Smooth muscle cell of the coronary artery (primary cell): ENCODE measurements at places on chromosomes 12 and 14. TPM values are rescaled to one million over a fixed set of nuclear protein-coding genes. Genes with fewer than 3 reads are reported as not detected.

PRR4 gene
- 0.47 and 0.53 TPM in 2 replicates for total RNA-seq

CDK2 gene
- total RNA-seq: 2.9 and 18.4 TPM in 2 replicates

CIROP gene
- 0.12 TPM in 1 of 2 replicates, not detected in the other for total RNA-seq

TAS2R13 gene
- 0.70 and 1.1 TPM in 2 replicates for total RNA-seq

ASIC1 gene
- 1.7 and 5.9 TPM in 2 replicates for total RNA-seq

KSR2 gene
- total RNA-seq: not detected in 2 replicates

KRT4 gene
- total RNA-seq: not detected in 2 replicates

CMAS gene
- total RNA-seq: 8.3 and 16.6 TPM in 2 replicates

FNTB gene
- total RNA-seq: 3.7 and 10.0 TPM in 2 replicates

TMEM132D gene
- total RNA-seq: not detected in 2 replicates

IL22 gene
- total RNA-seq: not detected in 2 replicates

DAD1 gene
- 148 and 382 TPM in 2 replicates for total RNA-seq
